ENCODE measurements at places on chromosomes 7 and 10. TPM values are rescaled to one million over a fixed set of nuclear protein-coding genes. Genes with fewer than 3 reads are reported as not detected.

GBX1 gene
- total RNA-seq, result not detected

CTAGE4 gene
- total RNA-seq, result 0.27 TPM

DNAH11 gene
- 0.25 TPM for total RNA-seq

FAM171A1 gene
- 1.7 TPM for total RNA-seq

DNA sequence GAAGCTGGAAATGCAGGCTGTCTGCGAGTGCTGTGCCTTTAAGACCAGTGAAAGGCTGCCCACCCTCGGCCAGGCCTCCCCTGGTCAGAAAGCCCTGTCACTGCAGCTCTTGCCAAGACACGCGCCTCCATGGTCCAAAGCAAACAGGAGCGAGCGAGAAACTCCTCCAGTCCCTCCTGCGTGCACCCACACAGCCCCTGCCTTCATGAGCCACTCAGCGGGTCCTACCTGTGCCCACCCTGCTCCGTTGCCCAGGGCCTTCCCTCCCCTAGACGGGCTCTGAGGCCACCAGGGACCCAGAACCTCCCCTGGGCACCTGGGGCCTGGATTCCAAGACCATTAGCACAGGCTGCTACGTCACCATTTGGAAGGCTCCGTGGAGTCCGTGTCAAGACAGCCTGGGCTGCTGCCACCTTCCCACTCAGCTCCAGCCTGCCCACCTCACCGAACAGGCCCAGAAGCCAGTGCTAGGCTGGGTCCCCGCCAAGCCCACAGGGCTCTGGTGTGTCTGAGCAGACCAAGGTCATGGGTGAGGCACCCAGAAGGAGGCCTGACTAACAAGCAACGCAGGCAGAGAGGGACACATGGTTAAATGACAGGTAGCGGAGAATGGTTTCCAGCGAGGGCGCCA lies 144.5 kb downstream of the NEURL1 start:
- DNase-seq, result no peak

DNA sequence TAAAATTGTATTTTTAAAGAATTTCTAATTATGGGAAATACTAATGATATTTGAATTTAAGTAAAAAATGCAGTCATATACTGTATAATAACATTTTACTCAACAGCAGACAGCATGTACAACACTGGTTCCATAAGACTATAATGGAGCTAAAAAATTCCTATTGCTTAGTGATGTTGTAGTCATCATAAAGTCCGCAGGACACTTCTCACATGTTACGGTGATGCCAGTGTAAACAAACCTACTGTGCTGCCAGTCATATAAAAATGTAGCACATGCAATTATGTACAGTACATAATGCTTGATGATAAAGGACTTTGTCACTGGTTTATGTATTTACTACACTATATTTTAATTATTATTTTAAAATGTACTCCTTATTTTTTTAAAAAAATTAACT lies 629.3 kb downstream of the IPMK start:
- DNase-seq, result no peak

DNA sequence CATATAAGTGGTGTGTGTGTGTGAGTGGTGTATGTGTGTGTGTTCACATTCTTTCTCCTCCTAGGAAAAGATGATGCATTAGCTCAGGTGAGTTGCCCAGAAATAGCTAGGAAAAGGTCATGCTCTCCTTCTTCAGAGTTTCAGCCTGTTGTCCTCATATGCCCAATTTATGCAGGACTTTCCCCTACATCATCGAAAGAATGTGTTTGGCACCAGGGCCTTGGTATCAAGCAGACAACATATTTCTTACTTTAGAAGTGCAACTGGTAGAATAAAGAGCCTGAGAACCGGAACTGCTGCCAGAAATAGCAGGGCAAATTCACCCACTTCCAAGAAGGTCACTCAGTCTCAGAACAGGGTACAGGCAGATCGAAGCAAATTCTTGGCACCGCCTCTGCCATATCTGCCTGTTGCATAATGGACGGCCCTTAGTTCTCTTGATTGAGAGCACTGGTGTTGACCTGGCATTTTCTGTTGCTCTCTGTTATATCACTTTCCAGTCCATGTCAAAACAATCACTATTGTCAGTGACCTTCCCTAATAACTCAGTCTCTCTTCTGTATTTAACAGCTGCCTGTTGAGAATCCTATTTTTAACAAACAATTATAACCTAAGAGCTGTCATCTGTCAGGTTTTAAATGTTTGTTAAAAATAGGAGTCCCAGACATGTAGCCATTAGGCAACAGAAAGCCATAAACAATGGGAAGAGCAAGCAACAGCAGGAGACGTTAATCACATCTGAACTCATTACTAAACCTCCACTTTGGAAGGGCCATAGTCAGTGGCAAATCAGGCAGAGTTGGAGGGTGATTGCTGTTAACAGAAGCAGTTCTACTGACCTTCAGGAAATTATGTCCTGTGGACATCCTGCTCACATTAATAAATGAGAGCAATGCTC lies 20.7 kb downstream of the ADRB1 start:
- DNase-seq, result no peak

- DNase-seq, result no peak
Measured at GRCh38 chr10:95789902-95790301, 33.9 kb downstream of the ENTPD1 start.

- no peak for DNase-seq
Measured at GRCh38 chr10:49242604-49243003, 54.4 kb upstream of the TMEM273 start.

- no peak for DNase-seq
Measured at GRCh38 chr10:79152423-79152817, 83.7 kb downstream of the ZMIZ1 start.

GRCh38 chr10:95273393-95274312 lies 17.1 kb downstream of the PDLIM1 start:
- DNase-seq, result no peak

GRCh38 chr10:132381741-132382140 lies 15.3 kb upstream of the PWWP2B start:
- no peak for DNase-seq

DNA sequence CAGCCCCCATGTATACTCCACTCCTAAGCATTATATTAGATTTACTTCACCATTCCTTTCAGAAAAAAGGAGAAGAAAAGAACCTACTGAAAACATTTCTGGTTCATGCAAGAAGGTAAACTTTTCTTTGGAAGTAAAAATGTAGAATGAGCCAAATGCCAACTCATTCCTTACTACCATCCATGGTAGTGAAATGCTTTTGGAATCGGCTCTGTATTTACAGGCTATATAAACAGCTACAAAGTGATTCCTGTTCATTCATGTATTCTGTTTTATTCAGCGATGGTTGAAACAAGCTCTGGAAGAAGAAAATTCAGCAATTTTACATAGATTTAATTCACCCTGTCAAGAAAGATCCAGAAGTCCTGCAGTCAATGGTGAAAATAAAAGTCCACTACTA lies 91.6 kb downstream of the KMT2E start:
- no peak for DNase-seq
